Fibroblast of the aortic adventitia (primary cell): ENCODE measurements at places on chromosomes 1 and 21. TPM values are rescaled to one million over a fixed set of nuclear protein-coding genes. Genes with fewer than 3 reads are reported as not detected.

The WNT4 gene
- total RNA-seq: under 0.01 TPM in 1 of 2 replicates, not detected in the other

The ASPM gene
- total RNA-seq: 7.5 and 52.4 TPM in 2 replicates

The TMEM269 gene
- 0.09 TPM in 1 of 2 replicates, not detected in the other for total RNA-seq

The CD164L2 gene
- total RNA-seq: not detected in 2 replicates

The FCRL3 gene
- not detected in 2 replicates for total RNA-seq

The MYOC gene
- 0.36 and 3.8 TPM in 2 replicates for total RNA-seq

The HTR6 gene
- 0.09 TPM in 1 of 2 replicates, not detected in the other for total RNA-seq

The SPATA21 gene
- not detected in 2 replicates for total RNA-seq
